ENCODE measurements at places on chromosomes 11 and 22.

GRCh38 chr11:118749429-118749828 is 41.5 kb downstream of the DDX6 start:
- DNase-seq = no peak

DNA sequence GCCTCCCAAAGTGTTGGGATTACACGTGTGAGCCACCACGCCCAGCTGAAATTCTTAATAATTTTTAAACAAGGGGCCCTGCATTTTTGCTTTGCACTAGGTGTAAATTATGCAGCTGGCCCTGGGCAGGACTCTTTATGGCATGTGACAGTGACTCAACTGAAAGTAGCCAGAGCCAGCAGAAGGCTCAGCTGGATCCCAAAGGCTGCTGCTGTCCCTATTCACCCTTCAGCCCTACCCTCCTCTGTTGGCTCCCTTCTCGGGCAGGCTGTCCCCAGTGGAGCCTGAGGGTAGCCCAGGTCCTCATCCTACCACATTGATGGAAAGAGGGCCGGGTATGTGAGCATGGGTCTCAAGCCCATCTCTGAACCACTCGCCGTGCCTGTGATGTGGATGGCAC is 45.6 kb downstream of the CD82 start:
- no peak for DNase-seq

- no peak for DNase-seq
Observed at GRCh38 chr11:21480240-21480639, 712.6 kb upstream of the ANO5 start.

DNA sequence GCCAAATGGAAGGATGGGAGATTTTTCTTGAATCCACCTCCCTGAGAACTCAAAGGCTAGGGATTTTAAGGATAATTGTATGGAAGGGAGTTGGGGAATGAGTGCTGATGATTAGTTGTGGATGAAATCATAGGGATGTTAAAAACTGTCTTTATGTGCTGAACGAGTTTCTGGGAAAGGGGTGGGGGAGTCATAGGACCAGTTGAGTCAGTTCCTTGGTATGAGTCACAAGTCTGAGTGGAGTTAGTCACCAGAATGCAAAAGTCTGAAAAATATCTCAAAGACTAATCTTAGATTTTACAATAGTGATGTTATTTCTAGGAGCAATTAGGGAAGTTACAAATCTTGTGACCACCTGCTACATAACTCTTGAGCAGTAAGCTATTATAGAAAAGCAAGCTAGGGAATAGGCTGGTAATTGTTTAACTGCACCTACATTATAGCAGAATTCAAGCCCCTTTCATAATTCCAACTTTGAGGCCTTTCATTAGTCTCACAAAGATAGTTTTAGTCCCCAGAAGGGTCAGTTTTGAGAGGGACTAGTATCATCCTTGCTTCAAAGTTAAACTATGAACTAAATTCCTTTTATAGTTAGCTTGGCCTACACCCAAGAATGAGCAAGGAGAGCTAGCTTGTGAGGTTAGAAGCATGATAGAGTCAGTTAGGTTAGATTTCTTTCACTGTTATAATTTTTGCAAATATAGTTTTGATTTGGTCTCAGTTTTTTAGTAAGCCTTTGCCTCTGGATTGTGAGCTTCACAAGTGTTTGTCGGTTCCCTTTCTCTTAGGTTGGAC is 668.0 kb downstream of the ETS1 start:
- peak; percentile 7 for DNase-seq

DNA sequence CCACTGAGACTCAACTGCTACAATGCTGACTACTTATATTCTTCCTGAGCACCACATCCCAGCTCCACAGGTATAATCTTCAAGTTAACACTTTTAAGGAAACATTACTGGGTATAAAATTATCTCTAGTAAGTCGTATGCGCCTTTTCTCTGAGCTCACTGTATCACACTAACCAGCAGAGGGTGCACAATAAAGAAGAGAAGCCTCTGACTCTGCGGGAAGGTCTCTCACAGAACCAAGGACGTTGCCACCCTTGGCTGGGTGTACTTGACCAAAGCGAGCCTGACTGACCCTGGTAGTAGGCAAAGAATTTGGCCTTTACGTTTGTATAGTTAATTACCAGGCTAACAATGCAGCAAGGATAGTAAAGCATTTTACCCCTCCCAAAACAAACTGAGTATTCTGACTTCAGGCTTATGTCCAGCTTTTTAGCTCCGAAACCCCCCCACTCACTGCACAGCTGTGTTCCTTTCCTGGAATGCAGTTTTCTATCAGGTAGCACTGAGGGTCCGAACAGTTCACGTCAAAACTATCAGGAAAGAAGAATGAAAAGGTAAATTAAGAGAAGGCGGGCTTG is at the start of gene BTBD18:
Gene BTBD18, minus strand, starts transcription at position 144 of the 578 bp plus-strand sequence. CDS start 631 bp downstream, outside the sequence.
- no peak for DNase-seq

GRCh38 chr22:36732609-36733008 is 29.1 kb upstream of the CACNG2 start:
- DNase-seq = no peak

DNA sequence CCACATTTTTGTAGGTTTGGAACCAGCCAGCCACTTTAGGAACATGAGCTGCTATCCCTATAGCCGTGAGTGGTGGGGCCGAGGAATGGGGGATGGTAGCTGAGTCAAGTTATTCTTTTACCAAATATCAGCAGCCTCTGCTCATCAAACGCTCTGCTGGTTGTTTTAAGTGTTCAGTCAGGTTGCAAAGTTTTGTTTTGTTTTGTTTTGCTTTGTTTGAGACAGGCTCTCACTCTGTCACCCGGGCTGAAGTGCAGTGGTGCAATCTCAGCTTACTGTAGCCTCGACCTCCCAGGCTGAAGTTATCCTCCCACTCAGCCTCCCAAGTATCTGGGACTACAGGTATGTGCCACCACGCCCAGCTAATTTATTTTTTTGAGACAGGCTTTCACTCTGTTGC is 14.4 kb downstream of the CABIN1 start:
- DNase-seq = no peak

GRCh38 chr22:28986366-28986765 is 75.3 kb downstream of the C22orf31 start:
- no peak for DNase-seq

DNA sequence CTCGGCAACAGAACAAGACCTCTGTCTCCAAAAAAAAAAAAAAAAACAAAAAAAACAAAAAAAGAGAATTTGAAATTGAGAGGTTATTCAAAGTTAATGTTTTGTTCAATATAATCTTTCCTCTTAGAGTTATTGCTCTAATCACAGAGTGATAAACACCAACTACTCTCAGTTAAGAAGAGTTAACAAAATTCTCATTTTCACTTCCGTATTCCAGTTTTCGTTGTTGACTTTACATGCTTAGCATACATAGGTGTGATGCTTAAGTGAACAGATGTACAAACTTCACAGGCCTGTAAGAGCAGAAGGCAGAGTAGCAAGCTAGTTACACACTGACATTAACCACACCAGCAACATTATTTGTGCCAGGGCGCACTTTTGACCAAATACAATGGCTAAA is 12.3 kb downstream of the EIF4ENIF1 start:
- no peak for DNase-seq

DNA sequence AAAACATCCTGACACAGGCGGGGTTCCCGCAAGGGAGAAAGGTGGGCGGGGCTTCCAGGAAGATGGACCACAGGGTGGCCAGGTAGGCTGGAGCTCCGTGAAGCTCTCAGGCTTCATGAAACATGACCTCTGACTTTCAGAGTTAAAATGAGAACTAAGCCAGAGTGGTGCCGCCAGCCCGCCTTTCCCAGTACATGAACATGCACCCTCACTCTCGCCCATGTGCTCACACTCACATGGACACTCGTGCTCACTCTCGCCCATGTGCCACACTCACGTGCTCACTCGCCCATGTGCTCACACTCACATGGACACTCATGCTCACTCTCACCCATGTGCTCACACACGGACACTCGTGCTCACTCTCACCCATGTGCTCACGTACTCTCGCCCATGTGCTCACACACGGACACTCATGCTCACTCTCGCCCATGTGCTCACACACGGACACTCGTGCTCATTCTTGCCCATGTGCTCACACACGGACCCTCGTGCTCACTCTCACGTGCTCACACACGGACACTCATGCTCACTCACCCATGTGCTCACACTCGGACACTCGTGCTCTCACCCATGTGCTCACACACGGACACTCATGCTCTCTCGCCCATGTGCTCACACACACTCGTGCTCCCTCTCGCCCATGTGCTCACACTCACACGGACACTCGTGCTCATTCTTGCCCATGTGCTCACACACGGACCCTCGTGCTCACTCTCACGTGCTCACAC is 10.0 kb downstream of the RNH1 start:
- DNase-seq = no peak

- no peak for DNase-seq
Observed at GRCh38 chr11:10627291-10627690, 58.8 kb upstream of the LYVE1 start.
